Articular chondrocyte of knee joint (primary cell): ENCODE measurements at places on chromosomes 1 and 21. TPM values are rescaled to one million over a fixed set of nuclear protein-coding genes. Genes with fewer than 3 reads are reported as not detected.

The C8B gene
- not detected in 2 replicates for total RNA-seq

The HCRTR1 gene
- total RNA-seq, result not detected in 2 replicates

The AADACL4 gene
- total RNA-seq, result not detected in 2 replicates

The BEND5 gene
- total RNA-seq, result 0.11 and 1.0 TPM in 2 replicates
